A172 (cell line): ENCODE measurements at places on chromosomes 3 and 15. TPM values are rescaled to one million over a fixed set of nuclear protein-coding genes. Genes with fewer than 3 reads are reported as not detected.

The EXD1 gene
- total RNA-seq, result not detected in 2 replicates

GRCh38 chr15:85485956-85486567, 105.7 kb downstream of the AKAP13 start:
- peak; percentile 57 for DNase-seq

GRCh38 chr3:141076797-141077571, 25.8 kb downstream of the SPSB4 start:
- peak; percentile 53 for DNase-seq

- no peak for DNase-seq
These were observed 420.9 kb downstream of the MAGI1 start for GRCh38 chr3:65617787-65618186.

GRCh38 chr15:80389370-80389769, 14.8 kb upstream of the ARNT2 start:
- no peak for DNase-seq

The ARRDC4 gene
- 1.7 and 2.5 TPM in 2 replicates for total RNA-seq

The EPHA3 gene
- not detected in 2 replicates for total RNA-seq

DNA sequence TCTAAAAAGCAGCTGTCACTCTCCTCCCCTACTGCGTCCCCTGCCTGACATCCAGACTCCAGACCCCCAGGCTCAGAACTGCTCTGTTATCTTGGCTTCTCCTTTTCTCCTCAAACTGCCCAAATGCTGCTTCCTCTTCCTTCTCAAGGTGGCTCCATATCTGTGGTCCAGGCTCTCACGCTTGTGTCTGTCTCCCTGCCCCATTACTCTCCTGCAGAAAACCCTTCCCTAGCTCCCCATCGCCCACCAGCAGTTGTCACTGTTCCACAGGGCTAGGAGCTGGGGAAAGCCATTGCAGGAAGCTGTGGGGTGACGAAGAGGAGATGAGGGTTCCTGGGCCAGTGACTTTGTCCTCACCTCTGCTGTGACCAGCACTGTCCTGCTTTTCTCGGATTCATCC, 30.7 kb upstream of the CGNL1 start:
- DNase-seq, result no peak

DNA sequence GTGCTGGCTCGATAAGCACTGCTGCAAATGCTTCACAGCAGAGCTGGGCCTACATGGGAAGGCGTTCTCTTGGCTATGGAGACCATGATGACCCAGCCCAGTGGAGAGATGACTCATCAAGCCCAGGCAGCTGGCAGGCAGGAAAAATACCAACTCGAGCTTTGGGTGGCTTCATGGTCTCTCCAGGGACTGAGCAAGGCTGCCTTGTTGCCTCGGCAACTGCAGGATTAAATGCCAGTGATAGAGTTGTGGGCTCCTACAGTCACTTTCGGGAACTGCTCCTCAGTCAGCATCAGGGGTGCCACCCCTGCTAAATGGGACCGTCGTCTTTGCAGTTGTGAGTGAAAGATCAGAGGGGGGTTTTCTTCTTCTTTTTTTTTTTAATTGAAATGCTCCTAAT, 54.6 kb upstream of the MYZAP start:
- peak; percentile 93 for DNase-seq

The TRPC1 gene
- total RNA-seq, result 23.0 and 34.8 TPM in 2 replicates

The PPCDC gene
- 16.1 and 19.1 TPM in 2 replicates for total RNA-seq

The NRROS gene
- total RNA-seq, result not detected in 2 replicates

DNA sequence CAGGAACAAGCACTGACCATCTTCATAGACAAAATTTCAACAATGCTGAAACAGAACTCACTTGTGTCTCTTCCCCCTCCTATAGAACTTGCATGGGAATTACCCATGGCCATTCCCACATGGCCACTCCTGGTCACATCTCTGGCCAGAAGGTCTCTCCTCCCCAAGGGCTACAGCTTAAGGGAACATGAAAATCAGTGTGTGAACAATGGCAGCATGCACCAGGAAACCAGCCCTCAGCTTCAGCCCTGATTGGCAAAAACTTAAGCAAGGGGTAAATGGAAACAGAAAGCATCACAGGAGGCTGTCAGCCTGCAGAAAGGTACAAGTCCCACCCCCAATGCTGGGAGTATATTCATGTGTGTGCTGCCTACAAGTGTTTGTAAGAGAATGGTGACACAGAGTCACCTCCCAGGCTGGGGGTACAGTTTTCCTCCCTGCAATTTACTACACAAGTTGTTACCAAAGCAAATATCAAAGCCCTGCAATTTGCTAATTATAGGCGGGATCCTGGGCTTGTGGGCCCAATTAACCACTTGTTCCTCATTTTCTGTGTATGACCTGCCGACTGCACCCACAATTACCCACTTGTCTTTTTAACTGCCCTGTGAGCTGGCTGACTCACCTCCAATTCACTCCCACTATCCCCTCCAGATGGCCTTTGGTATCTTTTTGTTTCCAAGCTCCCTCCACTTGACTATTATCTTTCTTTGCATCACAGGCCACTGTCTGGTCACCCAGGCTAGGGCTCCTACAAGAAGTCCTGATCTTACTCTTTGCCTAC, 84.4 kb upstream of the HES1 start:
- no peak for DNase-seq

DNA sequence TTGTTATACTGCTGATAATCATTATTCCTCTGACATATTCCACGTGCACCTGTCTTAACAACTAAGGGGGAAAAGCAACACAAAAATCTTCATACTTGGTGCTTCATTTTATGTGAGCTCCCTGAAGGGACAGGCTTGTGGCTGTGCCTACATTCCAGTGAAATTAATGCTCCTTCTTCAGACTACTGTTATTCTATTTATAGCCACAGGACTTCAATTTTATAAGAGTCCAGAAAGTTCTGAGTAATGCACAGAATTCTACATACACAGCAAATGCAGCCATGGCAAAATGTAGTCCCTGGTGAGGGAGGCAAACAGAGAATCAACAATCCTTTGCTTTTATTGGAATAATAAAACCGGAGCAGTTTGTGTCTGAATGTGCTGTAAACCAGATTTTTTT, 417.1 kb downstream of the RBMS3 start:
- DNase-seq, result peak; percentile 35

- DNase-seq, result no peak
These were observed 134.8 kb downstream of the ASB7 start for GRCh38 chr15:100737214-100737613.

GRCh38 chr15:25742776-25743547, 120.2 kb downstream of the ATP10A start:
- DNase-seq, result no peak

GRCh38 chr3:154121701-154122551, 736 bp downstream of the ARHGEF26 start:
- no peak for DNase-seq

GRCh38 chr3:141431411-141432378, 55.1 kb upstream of the RASA2 start:
- DNase-seq, result no peak

- peak; percentile 19 for DNase-seq
These were observed 398.1 kb upstream of the ARPP21 start for GRCh38 chr3:35241236-35241635.

The TGM4 gene
- total RNA-seq, result 0.10 and 0.65 TPM in 2 replicates

DNA sequence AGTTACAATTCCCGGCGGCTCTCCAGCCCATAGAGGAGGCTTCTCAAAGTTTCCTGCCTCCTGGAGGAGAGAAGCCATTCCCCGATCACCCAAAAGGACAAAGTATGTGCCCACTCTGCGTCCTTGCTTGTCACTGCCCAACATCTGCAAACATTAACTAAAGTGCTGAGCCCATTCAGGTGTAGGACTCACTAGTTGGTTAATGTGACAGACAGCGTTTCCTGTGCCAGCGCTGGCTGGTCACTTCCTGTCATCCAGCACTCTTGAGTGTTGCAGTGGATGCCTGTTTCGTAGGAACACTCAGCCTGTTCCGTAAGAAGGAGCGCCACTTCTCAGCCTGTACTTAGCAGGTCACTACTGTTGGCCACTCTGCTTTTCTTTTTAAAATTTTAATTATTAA, 100.3 kb downstream of the APBA2 start:
- DNase-seq, result no peak

The RPL14 gene
- total RNA-seq, result 313 and 589 TPM in 2 replicates

The ZDHHC23 gene
- total RNA-seq, result 2.4 and 2.7 TPM in 2 replicates

DNA sequence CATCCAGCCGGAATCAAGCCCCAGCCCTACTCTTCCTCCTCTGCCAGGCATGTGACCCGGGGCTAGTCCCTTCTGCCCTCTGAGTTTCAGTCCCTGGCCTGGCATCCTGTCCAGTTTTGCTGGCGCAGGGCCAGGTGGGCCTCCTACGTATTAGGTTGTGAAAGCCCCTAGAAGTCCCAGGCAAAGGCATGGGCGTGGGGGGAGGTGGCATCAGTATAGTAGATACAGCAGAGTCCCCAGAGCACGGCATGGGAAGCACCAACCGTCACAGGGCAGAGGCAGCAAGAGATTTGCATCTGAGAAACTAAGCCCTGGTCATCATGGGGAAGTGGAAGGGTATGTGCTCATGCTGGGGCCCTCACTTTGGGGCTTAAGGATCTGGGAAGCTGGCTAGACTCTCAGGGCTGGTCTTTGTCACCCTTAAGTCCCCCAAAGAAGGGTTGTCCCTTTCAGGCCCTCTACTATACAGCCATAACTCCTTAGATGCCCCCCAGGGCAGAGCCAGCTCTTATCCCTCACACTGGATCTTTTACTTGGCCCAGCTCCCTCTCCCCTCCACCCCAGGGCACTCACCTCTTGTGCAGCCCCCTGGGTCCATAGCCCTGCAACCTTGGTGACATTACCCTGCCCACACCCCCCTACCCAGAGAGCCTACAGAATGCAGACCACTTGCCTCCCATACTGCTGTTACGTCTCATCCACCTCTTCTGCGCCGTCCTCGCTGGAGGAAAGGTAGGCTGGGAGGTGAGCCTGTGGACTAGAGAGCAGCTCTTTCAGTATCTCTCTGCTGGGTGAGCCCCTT, 11.3 kb downstream of the NBEAL2 start:
- DNase-seq, result no peak

DNA sequence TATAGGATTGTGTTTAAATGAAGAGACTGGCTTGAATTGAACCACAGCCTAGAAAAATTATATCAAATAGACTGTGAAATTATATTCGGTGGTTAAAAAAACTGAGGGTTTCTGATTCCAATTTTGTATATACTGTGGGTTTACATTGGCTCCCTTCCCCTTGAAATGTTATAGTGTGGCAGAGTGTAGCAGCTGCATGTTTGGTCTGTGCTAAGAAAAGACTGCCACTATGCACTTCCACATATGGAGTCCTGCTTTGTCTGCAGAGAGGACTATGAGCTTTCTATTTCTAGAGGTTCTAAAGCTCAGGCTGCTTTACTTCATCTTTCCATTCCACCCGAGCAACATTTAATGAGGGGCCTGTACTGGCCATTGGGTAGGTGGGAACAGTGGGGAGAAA, 112.3 kb downstream of the P3H2 start:
- DNase-seq, result no peak

DNA sequence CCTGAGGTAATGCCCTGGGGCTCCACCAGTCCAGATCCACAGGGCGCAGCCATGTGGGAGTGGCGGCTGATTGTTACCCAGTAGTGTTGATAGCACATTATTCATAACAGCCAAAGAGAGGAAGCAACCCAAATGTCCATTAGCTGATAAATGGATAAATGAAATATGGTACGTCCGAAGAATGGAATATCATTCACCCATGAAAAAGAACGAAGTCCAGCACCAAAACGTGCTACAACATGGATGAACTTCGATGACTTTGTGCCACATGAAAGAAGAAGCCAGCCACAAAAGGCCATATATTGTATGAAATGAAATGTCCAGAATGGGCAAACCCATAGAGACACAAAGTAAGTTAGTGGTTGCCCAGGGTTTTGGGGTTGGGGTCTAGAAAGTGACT, 6.4 kb downstream of the SMAD6 start:
- no peak for DNase-seq

DNA sequence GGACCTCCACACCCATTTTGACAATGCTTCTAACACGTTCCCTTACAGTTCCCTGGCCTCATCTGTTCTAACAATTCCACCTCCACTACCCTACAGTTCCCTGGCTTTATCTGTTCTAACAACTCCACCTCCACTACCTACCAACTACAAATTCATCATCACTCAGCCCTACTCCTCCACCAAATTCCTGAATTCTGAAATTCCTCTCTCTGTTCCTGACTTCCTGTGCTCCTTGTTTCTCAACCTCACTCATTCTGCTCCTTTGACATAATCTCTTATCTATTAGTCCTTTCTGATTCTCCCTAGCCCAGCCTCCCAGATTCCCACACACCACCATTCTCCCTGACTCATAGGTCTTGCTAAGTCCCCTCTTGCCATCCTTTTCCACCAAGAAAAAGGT, 22.5 kb downstream of the UPK1B start:
- no peak for DNase-seq

The LRRC49 gene
- 14.2 and 16.4 TPM in 2 replicates for total RNA-seq

The CPB1 gene
- not detected in 2 replicates for total RNA-seq

The CIDEC gene
- not detected in 2 replicates for total RNA-seq
